GM04503 (cell line): ENCODE measurements at places on chromosomes 4 and X.

DNA sequence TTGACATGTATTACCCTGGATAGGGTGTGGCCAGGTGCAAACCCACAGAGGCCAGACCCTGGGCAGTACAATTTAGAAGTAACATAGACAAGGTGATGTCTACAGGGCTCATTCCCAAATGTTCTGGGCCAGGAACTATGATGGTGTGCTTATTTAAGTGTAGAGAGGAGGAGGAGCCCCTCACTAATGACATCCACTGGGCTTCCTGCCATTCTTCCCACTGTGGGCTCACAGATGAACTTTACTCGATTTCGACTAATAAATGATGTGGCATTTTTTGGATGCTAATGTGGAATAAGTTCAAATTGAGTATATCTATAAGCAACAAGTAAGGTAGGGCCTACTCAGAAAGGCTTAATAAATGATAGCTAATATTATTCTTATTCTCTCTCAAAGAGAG, 280.9 kb upstream of the BOD1L1 start:
- DNase-seq = no peak

GRCh38 chrX:16484338-16484737, 165.6 kb upstream of the S100G start:
- DNase-seq = peak; percentile 80

- DNase-seq = no peak
Observed at GRCh38 chr4:51840781-51841180, 2.2 kb upstream of the DCUN1D4 start.

GRCh38 chr4:154692304-154692818, 51.4 kb upstream of the LRAT start:
- no peak for DNase-seq

DNA sequence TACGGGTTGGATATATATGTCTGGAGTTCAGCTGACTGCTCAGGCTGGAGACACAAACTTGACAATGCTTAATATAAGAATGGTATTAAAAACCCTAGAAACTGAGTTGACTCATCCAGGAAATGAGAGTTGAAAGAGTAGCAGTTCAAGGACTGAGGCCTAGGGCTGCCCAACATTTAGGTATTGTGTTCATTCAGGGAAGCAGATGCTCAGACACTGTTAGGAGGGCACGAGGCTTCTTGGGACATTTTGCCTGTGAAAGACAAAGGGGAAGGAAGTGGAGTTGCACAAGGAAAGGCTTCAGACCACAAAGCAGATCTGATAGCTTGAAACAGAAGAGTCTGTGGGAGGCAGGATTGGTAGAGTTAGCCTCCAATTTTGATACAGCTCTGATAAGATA, 52.0 kb upstream of the HS3ST1 start:
- no peak for DNase-seq

DNA sequence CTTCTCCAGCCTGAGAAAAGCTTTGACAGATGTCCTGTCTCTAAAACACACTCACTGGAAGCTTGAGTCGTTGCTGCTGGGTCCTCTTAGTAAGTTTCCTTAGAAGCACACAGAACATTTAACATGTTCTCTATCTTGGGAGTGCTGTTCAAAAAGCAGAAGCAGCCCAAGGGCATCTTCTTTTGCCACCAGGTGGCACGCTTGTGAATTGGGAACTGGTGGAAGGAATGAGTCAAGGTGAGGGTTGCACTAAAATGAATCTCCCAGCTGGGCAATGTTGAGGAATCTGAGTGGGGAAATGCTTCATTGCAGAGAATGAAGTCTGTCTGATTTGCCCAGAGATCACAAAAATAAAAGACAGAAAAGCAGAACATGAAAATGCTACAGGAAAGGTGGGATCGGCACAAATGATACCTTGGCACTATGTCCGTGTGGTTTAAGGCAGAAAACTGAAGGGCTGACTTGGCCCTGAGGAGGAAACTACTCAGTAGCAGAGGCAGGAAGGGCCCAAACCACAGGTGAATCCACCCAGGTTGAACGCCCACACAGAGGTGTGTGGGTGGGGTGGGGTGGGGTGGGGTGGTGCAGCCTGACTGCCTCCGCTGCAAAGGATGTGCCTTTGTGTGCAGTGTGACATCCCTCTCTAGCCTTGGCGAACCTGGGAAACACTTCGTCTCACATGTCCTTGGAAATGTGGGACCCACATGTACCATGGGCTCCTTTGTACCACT, 26.0 kb downstream of the KIT start:
- no peak for DNase-seq
